ENCODE measurements at places on chromosomes 5 and 9.

- no peak for DNase-seq
These were observed 253.5 kb upstream of the NREP start for GRCh38 chr5:112010475-112010874.

DNA sequence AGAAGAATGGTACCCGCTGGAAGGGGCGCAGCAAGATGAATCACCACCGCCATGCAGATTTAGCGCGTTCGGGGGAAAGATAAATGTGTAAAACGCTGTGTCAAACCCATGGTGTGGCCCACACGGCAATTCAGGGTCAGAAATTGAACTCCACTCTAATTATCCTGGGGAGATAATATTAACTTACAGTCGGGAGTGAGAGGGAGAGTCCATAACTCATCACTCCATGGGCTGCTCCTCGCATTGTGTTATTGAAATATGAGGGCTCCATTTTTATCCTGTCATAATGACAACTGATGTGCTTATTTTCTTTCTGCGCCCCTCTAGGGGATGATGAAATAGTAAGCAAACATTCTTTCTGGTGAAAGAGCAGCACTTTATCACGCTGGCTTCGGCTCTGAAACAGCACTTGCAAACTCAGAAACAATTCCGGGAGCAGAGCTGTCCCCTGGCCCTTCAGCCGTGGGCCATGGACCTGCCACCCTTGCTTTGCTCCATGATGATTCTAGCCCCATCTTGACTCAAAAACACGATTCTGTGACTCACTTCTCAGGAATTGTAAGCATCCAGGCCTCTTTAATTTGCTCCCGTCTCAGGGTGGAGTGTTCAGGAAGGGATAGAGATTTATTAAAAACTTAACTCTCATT is 431.6 kb downstream of the IRX1 start:
- DNase-seq = no peak

GRCh38 chr5:73189871-73190376 is 16.9 kb downstream of the TMEM174 start:
- DNase-seq = no peak

DNA sequence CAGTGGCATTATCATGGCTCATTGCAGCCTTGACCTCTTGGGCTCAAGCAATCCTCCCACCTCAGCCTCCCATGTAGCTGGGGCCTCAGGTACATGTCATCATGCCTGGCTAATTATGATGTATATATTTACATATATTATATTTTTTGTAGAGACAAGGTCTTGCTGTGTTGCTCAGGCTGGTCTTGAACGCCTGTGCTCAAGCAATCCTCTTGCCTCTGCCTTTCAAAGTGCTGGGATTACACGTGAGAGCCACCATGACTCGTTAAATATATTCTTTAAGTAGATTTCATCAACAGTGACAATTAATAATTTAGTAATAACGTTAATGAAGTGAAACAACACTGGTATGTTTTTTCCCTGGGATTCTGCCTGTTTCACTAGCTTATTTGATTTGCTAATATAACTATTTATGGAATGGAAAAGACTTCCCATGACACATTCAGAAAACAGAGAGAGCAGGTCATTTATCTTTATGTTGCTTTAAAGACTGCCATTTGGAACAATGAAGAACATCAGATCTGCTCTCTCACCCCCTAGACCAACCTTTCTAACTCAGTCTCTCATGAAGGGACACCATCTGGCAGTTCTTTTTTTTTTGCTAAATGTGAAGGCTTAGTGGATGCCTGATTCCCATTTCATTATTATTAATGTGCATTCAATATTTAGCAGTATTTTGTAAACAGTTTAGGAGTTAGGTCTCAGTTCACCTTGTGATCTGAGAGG is 295.6 kb downstream of the KIF4B start:
- DNase-seq = no peak

DNA sequence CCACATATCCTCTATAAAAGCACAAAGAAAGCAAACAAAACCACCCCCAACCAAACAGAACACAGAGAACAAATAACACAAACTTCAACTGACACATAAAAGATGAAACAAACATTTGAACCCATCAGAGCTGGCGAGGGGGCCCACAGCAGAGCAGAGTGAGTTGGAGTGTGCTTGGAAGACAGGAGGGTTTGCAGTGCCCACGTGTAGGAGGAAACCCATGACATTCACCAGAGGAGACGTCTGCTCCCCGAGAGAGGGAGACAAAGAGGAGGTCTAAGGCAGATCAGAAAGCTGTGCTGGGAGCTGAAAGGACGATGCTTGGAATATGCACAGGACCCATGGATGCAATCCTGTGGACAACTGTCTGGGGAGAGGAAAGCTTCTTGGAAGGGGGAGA is 27.0 kb downstream of the MRPL36 start:
- DNase-seq = no peak

GRCh38 chr5:3600106-3601060 is 4.8 kb downstream of the IRX1 start:
- no peak for DNase-seq

DNA sequence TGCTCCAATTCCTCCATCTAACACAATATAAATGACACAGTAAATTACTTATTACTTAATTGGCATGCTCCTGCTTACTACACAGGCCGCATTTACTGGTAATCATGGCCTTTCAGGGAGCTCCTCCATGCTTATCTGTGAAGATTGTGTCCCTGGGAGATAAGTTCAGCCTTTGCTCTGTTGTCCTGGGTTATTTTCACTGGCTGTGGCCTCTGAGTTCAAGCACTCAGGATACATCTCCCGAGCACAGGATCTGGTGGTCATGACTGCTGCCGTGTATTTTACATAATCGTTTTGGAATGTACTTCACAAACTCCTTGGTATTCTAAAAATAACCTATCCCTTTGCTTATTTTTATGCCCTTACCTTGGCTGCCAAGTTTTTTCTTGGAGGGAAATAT is 215.7 kb downstream of the ICE1 start:
- no peak for DNase-seq

- DNase-seq = no peak
These were observed 28.5 kb upstream of the HMCN2 start for GRCh38 chr9:130237076-130237475.

GRCh38 chr5:150195736-150196485 is 6.0 kb downstream of the SLC6A7 start:
- DNase-seq = no peak

GRCh38 chr5:150058480-150059126 is 27.8 kb downstream of the CSF1R start:
- DNase-seq = no peak

DNA sequence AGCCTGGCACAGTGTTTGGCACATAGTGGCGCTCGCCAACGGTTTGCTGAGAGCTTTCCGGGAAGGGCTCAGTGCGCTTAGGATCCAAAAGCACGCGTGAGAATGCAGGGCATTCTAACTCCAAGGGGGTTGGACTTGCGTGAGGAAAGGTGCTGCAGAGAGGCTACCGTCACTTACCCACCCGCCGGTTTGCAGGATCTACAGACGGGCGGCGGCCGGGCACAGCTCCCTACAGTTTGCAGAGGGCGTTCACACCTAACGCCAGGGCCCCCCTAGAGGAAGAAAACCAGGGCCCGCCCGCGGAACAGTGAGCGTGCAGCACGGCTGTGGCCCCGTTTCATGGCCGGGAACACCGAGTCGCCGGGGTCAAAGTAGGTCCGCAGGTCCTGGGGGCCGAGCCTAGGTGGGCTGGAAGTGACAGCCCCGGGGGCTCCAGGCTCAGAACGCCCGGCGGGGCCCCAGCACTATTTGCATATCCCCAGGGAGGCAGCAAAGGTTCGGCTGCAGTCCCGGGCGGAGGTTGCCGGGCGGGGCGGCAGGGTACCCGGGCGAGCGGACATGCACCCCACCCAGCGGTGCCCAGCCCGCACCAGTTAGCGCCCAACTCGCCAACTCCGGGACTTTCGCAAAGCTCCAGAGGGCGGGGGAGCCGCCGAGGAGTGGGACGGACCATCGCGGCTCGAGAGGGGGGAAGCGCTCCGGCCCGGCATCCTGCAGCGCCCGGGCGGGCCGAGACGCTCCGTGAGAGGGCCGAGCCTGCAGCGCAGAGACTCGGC is 526 bp upstream of the GALNT10 start:
- peak; percentile 58 for DNase-seq

DNA sequence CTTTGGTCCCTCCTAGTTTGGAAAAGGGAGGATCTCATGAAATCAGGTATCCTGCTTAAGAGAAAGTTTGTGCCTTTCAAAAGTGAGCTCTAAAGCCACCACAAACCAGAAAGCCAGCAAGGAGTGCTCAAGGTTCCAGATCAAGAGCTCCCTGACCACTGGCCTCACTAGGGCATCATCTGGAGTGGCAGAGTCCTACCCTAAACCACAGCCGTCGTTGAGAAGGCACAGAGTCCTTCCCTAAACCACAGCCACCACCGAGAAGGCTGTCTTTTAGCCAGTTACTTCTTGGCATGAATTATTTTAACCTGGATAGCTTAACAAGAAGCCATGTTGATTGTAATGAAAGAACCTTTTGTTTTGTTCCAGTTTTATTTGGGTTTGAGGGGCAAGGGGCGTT is 102.9 kb downstream of the FRMD3 start:
- no peak for DNase-seq

GRCh38 chr5:83162601-83163000 is 85.3 kb downstream of the XRCC4 start:
- no peak for DNase-seq

DNA sequence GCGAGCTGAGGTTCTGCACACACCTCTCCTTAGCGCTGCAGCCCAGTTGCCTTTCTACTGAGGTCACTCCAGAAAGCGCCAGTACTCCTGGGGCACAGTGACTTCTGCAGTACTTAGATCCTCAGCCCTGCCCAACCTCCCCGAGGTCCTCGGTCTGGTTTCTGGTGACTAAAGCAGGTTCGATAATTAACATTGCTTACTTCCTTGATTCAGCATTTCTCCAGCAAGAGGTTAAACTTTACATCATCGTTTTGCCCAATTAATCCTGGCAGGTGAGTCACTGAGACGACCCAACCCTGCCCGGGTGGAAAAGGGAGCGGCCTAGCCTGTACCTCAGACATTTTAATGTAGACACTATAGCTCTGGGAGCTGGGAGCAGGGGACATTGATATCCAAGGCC is 77.6 kb downstream of the PLAC8L1 start:
- no peak for DNase-seq

DNA sequence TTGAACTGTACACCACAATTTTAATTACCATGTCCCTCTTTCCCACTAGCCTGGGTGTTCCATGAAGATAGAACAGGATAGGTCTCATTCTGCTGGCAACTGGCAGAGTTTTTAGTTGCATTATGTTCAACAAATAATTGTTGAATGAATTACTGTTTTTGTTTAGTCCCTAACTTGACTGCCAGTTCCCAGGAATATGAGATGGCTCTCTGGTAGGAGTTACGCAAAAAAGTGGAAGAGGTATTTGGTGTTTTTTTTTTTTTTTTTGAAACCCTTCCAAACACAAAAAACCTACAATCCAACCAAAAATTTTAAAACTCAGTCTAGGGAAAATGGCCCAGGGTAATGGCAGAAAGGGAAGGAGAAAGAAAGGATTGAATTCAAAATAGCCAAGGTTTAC is 153.6 kb downstream of the GNAQ start:
- no peak for DNase-seq

GRCh38 chr5:140734354-140734753 is 34.1 kb downstream of the ZMAT2 start:
- no peak for DNase-seq

DNA sequence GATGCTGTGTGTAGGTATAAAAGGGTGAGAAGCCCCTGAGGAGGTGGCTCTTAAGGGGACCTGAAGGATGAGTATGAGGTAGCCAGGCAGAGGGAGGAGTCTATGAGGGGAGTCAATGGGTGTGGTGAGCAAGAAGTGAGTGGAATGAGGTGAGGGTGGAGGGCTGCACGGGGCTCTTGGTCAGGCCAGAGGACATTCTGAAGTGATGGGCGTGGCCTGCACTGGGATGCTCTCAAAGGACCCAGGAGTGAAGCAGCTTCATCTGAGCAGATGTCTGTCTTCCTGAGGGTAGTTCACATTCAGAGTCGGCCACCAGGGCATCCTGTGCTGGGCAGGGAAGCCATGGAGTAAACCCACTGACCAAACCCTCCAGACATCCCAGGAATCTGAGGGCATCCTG is 45.1 kb upstream of the SAP30L start:
- DNase-seq = no peak

- DNase-seq = no peak
These were observed 32.5 kb upstream of the TRIO start for GRCh38 chr5:14110680-14111079.

DNA sequence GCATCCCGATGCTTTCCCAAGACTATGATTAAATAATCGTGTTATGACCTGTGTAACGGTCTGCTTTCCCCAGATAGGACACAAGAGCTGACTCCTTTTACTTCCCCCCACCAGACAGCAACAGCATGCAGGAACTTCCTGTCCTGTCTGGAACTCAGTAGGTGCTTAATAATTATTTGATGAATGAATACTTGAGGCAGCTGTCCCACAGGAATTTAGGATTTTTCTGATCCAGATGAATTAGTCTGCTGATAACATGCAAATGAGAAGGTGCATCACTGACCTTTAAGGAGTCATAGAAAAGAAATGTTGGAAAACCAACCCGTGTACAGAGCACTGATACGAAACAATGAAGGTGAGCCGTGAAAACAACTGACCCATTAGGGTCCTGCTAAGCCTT is 12.2 kb downstream of the RNF130 start:
- no peak for DNase-seq

GRCh38 chr5:61626639-61627282 is 294.7 kb downstream of the ZSWIM6 start:
- no peak for DNase-seq

DNA sequence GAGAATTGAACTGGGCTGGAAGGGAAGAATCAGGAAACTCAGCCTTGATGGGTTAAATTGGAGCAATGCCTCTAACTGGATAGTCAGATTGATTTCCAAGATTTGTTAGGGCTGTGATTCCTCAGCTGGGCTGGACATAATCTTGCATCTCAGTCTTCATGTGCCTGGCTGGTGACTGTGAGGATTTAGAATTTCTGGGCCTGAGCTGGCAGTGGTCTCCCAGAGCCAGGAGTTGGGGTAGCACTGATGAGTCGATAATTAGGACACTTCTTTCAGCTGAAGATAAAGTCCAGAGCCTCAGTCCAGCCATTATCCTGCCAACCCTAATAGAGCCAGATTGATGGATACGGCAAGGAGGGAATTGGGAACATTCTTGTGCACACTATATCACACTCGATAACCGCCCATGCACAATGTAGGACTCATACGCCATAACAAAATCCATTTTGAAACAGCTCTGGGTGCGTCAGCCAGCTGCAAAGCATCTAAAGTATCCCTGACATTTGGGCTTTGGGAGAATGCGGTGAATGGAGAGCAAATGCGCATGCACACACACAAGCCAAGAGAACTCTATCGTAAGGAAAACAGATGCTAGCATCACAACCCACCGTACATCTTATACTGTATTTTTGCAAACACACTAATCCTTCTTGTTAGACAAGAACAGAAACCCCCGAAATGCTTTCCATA is 405.1 kb upstream of the KLF4 start:
- no peak for DNase-seq

- DNase-seq = no peak
These were observed 17.6 kb upstream of the MOCS2 start for GRCh38 chr5:53127107-53127506.

GRCh38 chr9:80094176-80094771 is 522.5 kb downstream of the TLE4 start:
- no peak for DNase-seq

GRCh38 chr5:83277154-83277553 is 194.4 kb upstream of the VCAN start:
- DNase-seq = no peak

Measured in esophagus squamous epithelium (tissue), 5 donors.